Pulmonary artery endothelial cell (primary cell): ENCODE measurements at places on chromosomes 13 and 19.

- no peak for DNase-seq
These were observed 107.2 kb upstream of the CACNA1A start for GRCh38 chr19:13613447-13613846.

DNA sequence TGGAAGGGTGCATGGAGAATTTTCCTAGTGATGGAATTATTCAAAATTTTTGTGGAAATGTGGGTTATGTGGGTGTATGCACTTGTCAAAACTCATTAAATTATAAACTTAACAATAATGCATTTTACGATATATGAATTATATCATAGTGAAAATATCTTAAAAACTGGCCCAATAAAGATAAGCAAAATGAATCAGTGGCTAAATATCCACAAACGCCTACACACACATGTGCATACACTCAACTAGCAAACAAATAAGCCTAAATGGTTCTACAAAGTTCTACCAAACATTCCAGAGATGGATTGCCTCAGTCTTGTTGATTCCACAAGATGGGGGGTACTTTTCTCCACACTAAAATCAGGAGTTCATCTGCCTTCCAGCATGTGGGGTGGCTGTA lies 349.5 kb downstream of the TSHZ3 start:
- no peak for DNase-seq

GRCh38 chr19:17834350-17835181 lies 13.2 kb downstream of the JAK3 start:
- DNase-seq, result no peak

- DNase-seq, result no peak
These were observed 93.4 kb upstream of the SLITRK1 start for GRCh38 chr13:83975655-83976165.

- DNase-seq, result no peak
These were observed at the start of gene CADM4 for GRCh38 chr19:43639519-43640423. Gene CADM4, minus strand, starts transcription at chr19:43639850. Its CDS starts 60 bp downstream, at chr19:43639790.

- DNase-seq, result no peak
These were observed 12.6 kb downstream of the ZSCAN5A start for GRCh38 chr19:56301886-56302620.

DNA sequence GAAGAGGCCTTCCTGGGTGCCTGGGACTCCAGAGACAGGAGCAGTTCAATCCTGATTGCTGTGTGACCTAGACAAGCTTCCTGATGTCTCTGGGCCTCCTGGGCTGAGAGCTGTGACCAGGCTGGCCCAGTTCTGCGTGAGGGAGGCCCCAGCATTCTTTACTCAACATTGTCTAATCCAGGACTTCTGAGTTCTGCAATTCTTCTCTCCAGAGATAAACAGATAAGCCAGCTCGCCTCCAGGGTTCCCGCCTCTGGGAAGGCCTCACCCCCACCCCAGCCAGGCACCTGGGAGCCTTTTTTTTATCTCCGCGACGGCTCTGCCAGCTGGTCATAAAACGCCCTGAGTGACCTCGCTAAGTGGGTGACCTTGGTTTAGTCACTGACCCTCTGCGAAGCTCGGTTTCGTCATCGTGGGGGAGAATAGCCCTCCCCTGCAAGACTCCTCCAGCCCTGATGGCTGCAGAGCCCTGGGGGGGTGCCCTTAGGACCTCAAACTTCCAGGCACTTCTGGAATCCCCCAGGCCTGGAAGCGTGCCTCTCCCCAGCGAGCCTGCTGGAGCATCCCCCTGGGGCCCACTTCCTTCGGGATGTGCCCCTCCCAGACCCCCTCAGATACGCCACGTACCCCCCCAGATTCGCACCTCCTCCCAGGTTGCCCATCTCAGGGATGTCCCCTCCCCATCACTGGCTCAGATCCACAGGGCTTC lies 1.9 kb downstream of the SULT2B1 start:
- no peak for DNase-seq

DNA sequence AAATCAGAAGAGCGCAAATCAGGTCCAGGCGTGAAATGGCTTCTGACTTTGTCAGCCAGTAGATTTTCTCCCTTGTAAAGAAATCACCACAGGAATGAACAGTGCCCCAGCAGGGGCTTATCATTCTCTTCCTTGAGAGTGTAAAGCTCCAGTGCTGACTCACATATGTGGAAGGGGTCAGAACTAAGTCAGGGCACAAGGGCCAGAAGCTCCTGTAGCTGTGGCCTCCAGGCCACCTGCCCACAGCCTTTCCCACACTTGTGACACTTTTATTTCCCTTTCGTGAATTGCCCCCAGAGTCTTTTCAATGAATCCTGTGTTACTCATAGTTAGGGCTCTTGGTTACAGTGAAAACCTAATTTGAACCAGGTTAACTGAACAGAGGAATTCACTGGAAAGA lies 99.6 kb downstream of the SUCLA2 start:
- no peak for DNase-seq

DNA sequence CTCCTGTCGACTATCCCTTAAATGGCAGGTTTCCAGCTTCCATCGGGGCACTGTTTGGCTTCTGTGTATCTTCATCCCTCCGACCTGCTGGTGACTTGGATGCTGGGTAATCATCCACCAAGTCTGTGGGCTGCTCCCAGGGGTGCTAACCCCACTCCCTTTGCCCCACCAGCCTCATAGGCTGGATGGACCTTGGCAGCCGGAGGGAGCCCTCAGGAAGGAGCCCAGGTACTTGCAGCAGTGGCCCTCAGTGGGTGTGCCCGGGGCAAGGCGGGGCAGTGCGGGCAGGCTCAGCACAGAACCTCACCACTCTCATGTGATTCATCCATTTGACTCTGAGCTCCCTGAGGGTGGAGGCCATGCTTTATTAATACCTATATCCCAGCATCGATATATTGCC lies 27.4 kb upstream of the TUBGCP3 start:
- DNase-seq, result no peak

- no peak for DNase-seq
These were observed 276.0 kb downstream of the SLC7A1 start for GRCh38 chr13:29319451-29319850.

DNA sequence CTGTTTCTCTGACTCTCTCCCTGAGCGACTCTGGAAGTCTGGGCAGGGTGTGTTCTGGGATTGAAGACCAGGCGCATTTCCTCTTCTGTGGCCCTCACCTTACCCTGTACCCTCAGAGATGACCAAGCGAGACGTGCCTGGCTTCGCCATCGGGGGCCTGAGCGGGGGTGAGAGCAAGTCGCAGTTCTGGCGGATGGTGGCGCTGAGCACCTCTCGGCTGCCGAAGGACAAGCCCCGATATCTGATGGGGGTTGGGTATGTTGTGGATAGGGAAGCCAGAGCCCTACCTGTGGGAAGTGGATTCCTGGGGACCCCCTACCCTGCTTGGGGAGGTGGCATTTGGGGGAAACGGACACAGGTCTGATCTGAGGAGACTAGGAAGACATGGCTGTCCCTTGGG lies 5.8 kb upstream of the DNM2 start:
- DNase-seq, result no peak

DNA sequence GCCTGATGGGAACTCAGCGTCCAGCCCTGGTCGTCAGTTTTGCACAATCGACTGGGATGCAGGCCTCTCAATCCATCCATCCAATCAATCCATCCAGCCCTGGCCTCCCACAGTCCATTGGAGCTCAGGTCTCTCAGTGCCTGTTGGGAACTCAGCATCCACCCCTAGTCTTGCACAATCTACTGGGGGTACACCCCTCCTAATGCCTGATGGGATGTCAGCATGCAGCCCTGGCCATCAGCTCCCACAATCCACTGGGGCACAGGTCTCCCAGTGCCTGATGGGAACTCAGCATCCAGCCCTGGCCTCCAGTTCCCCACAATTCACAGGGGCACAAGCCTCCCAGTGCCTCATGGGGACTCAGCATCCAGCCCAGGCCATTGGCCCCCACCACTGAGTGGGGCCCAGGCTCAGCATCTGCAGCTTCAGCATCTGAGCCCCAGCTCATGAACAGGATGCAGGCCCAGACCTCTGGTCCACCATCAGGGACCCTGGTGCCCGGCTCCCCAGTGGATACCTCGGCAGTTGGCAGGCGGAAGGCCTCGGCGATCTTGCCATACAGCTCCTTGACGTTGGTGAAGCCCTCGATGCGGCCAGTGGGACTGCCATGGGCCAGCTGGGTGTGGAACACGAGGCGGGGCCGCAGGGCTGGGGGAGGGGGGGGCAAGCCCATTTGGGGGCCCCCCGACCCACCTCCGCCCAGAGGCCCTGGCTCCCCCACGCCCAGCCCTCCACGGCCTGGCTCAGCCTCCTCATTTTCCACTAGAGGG lies 7.2 kb upstream of the PTGER1 start:
- DNase-seq, result no peak

GRCh38 chr13:46668302-46668720 lies 115.3 kb downstream of the LRCH1 start:
- DNase-seq, result peak; percentile 76

DNA sequence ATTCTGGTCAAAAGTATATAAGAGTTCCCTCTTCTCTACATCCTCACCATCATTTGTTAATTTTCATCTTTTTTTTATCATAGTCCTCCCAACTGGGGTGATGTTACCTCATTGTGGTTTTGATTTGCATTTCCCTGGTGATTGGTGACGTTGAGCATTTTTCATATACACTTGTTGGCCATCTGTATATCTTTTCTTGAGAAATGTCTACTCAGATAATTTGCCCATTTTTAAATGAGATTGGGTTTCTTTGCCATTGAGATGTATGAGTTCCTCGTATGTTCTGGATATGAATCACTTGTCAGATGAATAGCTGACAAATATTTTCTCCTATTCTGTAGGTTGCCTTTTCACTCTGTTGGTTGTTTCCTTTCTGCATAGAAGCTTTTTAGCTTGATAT lies 2.4 kb downstream of the CD33 start:
- no peak for DNase-seq

- no peak for DNase-seq
These were observed 17.4 kb downstream of the CHST8 start for GRCh38 chr19:33639035-33639681.

DNA sequence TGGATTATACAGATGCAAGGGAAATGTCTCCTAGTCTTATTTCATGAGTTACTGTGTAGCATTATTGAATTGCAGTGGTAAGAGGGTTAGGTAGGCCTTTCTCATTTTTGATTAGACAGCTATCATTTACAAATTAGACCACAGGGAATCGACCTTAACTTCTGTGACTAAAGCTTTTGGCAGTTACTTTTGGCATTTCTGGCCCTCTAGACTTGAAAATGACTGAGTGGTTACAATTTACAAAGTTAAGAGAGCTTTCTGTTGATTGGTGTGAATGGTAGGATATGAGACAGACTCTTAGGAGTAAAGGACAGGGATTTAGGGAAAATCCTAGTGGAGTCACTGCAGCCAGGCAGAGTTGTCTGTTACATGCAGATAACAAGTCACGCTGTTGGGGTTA lies 86.1 kb downstream of the GGACT start:
- no peak for DNase-seq

DNA sequence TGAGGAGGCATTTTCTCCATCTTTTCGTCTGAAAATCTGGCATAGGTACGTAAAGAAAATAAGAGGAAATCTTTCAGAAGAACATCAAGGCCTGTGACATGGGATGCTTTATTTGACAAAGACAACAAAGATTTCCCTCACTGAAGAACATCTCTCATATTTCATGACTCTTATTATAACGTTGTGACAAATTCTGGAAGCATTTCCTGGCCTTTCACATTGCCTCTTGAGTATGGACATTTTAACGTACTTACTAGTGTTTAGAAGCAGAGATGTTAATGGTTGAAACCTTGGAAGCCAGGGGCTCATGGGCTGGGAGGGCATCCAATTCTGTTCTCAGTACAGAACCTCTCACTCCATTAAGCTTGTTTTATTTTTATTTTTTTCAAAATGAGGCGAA lies 210.8 kb downstream of the DCT start:
- DNase-seq, result no peak

DNA sequence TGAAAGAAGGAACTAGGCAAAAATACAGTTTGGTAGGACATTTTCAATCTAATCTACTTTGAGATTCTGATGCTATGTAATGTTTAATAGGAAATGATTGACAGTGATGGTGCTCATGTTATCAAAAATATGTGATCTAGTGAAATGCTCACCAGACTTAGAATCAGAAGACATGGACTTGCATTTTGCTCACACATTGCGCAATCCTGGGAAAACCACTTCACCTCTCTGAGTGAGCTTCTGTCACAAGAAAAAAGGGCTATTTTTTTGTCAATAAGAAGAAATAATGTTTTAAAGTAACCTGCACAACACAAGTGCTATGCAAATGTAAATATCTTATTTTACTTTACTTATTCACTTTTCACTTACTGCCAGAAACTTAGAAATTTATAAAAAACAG lies 380.9 kb upstream of the HTR2A start:
- no peak for DNase-seq

DNA sequence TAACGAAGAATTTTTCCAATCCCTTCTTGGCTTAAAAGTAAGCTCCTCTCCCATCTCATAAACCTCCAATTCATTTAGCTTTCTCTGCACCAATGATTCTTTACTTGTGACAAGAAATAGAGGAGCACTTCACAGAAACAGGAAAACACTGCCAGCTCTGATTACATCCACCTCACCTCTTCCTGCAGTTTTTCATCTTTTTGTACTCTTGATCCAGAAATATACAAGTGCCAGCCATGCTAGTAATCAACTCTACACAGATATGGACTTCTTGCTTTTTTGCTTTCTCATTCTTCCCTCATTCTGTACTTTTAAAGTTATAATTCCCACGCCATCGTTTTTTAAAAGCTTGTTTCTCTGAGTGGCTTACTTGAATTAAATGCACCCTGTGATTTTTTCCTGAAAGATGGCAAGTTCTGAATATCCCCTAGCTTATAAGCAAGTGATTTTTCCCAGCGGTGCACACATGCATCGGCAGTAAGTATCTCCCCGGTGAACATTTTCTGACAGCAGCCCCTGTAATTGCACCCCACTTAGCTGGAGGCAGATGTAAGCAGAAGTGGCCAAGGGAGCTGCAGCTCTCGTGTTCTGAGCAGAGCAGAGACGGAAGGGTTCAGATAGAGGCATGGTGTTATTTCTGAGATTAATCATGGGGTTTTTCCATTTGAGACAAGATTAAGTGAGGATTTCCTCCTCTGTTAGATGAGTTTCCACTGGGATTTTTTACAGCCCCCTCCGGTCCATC lies 340.7 kb downstream of the SLC7A1 start:
- DNase-seq, result no peak

- no peak for DNase-seq
These were observed 29.3 kb downstream of the CILP2 start for GRCh38 chr19:19567391-19567790.
